Stimulated activated CD4-positive, alpha-beta T cell treated with anti-CD3 and anti-CD28 coated beads, Interleukin-1b, Interleukin-23, amount 100 ng/mL, for 24 hours (primary cell): ENCODE measurements at places on chromosomes 6 and 20.
A peak's percentile ranks its signal among the peaks of the same experiment; 100 is the strongest.

DNA sequence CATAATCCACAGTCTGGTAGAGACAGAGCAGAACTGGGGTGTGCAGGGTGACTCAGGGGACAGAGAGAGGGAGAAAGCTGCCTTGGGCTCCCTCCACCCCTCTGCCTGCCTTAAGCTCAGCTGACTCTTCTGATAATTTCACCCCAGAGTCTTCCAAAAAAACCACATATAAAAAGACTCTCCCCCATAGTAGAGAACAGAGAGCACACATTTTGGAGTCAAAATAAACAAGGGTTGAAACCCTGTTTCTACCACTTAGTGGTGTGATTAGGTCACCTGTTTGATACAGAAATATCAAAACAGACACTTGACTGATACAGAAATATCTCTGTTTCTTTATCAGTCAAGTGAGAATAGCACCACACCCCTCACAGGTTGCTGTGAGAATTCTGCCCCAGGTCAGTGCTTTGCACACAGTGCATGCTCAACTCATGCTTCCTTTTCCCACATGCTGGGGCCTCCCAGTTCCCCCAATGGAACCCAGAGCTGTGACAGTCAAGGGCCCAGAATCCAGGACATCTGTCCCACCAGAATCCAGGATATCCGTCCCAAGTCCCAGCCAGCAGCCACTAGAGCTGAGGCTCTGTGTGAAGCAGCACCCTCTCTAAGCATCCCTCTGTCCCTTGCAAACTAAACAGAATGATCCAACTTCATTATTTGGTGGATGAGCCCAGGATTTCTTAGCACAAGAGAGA is 1.2 kb downstream of the TREML2 start:
- no peak for DNase-seq

DNA sequence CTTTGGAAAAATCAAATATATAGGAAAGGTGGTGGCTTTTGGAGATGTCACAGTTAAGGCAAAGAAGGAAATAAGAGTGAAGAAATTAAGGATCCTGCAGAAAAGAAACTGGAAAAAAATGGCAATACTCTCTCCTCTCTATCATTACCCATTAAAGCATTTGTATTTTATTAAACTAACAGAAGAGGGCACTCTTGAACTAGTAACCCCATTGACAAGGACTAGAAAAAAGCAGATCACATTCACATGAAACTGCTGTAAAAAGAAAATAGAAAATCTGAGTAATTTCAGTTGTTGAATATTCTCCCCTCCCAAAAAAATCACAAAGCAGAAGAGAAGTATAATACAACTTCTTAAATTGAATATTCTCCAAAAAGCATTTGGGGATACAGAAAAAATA is 104.1 kb upstream of the SLC35B3 start:
- DNase-seq: no peak

- DNase-seq: no peak
Measured at GRCh38 chr20:45959956-45960630, 11.9 kb downstream of the ZNF335 start.

GRCh38 chr6:159168536-159169192 is 536 bp upstream of the FNDC1 start:
- DNase-seq: no peak

GRCh38 chr6:2237001-2237400 is 8.4 kb downstream of the GMDS start:
- no peak for DNase-seq

- DNase-seq: no peak
Measured at GRCh38 chr20:40481337-40481736, 207.7 kb downstream of the MAFB start.

GRCh38 chr20:23136893-23137745 is 51.0 kb upstream of the CD93 start:
- DNase-seq: no peak

DNA sequence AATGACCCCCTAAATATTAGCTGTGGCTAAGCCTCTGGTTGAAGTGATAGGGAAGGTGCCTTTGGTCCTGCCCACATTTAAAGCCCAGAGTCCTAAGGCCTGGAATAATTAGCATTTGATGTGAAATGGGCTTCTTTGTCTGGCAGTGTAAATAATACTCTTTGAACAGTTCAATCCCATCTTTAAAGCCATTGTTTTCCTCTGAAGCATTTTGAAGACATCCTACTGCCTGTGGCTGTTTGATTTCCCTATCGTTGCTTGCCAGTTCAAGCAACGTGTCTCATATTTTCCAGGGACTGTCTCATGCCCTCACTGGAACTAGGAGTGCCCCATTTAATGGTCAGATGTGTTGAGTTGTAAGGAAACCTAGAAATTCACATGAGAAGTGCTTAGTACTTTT is 89.3 kb upstream of the BTN3A2 start:
- DNase-seq: no peak

DNA sequence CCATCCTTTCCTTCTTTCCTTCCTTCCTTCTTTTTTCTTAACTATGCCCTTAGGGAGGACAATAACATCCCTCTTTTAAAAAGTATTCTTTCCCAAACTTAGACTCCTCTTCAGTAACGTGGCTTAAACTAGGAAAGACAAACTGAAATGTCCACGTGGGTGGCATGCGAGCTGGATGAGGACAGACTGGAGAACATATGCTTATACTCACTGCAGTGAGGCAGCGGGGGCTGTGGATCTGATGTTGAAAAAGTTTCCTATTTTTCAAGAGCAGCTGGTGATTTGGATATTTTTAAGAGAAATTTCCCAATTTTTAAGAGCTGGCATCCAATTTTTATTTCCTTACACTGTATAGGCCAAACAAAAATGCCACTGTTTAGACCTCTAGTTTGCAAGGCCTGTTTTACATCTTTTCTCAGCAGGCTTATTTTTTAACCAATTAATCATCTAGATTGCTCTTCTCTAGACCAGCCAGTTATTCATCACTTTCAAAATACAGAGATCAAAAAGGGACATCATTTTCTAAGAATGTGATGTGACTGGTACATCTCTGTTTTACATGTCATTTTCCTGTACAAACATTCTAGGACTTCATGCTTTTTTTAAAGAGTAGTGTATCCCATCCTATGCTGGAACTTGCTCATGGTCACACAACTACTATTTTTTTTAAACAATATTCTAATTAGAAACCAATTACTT is 226.5 kb downstream of the BTBD9 start:
- no peak for DNase-seq

GRCh38 chr20:46973766-46974165 is 79.1 kb downstream of the EYA2 start:
- no peak for DNase-seq

DNA sequence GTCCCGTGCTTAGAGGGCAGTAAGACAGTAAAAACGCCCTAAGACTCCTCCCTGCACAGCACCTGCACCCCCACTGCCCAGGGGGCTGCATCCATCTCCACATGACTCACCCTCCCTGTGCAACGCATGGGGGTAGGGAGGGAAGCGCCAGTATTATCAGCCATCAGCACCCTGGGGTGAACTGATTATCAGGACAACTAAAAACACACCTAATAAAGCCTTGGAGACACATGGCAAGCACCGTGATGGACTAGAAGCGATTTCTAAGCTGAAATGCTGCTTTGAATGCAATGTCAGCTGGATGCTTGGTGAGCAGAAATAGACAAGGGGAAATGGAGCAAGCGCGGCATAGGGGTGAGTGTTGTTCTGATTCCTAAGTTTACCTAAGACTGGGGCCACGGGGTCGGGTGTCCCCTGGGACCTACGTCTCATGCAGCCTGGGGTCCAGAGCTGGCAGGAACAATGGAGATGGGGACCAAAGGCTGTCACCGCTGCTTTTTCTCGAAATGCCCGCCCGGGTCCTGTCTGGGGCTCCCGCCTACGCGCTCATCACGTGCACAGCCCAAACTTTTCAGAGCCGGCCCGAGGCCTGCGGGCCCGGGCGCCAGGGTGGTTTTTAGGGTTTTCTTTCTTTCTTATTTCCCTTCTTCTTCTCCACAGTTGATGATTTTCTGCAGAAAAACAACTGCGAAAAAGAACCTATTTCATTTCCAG is 702 bp upstream of the TNFAIP3 start:
- DNase-seq: peak; percentile 56

DNA sequence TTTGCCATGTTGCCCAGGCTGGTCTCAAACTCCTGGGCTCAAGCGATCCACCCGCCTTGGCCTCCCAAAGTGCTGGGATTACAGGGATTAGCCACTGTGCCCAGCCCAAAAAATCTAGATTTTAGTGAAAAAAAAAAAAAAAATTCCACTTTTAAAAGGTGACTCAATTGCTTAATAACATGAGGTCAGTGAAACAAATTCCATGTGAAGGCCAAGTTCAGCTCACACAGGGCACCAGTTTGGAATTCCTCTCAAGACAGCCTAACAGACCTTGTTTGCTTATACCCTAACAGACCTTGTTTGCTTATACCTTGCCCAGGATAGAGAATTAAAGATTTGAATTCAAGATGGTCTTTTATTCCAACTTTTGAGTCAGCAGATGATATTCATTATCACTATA is 5.1 kb downstream of the RRBP1 start:
- no peak for DNase-seq

- no peak for DNase-seq
Measured at GRCh38 chr6:89047473-89047872, 33.1 kb upstream of the PNRC1 start.

GRCh38 chr6:27742833-27743573 is 169.2 kb downstream of the OR2B2 start:
- DNase-seq: no peak

DNA sequence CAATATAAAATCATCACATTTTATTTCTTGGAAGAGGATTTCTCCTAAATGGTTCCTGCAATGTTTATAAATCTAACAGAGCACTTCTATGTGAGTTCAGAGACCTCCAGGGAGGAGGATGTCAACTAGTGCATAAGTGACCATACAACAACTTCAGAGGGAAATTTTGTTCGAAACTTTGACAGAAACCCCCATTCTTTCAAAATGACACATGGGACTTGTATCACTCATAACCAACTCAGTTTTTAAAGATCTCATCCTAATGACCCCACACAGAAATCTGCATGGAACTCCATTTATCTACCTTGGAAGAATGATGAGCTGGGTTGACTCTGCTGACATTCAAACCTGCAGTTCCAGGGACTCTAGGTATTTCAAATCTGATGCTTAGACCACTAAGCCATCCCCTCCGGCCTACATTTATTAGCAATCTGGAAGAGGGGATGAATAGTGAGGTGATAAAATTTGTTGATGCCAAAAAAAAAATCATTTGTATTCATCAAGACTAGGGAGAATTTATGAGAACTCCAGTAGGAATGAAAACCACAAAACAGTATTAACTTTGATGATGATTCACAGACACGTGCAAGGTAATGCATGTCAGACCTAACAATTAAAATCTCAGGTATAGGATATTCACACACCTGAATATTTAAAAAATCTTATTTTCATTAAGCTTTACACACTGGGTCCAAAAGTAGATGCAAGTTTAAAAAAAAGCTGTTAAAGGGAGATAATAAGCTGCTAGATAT is 153.0 kb downstream of the REV3L start:
- no peak for DNase-seq

GRCh38 chr6:150710236-150710635 is 110.6 kb downstream of the PLEKHG1 start:
- no peak for DNase-seq

GRCh38 chr6:121365536-121366521 is 31.5 kb upstream of the TBC1D32 start:
- DNase-seq: no peak

DNA sequence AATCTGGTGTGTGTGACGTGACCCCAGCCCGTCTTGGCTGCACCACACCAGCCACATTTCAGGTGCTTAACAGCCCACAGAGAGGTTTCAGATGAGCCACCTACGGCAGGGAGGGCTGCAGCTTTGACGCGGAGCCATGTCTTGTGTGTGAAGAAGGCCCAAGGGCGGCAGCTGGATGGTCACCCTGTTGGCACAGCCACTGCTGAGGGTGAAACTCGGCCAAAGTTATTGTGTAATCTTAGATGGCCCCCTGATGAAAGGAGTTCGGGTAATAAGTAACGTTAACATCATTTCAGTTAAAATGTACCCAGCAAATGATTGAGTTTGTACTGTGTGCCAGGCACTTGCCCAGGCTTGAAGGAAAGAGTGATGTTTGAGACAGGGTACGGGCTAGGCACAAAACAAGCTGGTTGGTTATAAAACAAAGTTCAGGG is 97.2 kb downstream of the SSR1 start:
- no peak for DNase-seq

DNA sequence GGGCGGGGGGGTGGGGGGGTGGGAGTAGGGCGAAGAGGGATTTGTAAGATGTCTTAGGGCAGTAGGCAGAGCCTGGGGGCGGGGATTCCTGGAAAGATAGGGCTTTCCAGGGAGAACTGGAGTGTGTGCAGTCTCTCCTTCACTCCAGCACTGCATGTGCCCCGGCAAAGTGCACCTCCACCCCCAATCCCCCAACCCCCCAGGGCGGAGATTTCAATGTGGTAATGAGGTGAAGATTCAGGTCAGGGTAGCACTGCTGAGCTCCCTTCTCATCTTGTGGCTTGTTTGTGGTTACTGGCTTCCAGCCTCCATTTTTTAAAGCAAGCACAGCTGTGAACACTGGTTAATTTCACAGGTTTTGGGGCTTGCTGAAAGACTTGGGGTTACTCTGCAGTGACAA is 5.9 kb downstream of the TMEM239 start:
- no peak for DNase-seq

- no peak for DNase-seq
Measured at GRCh38 chr20:34517114-34517505, 888 bp downstream of the DYNLRB1 start.

DNA sequence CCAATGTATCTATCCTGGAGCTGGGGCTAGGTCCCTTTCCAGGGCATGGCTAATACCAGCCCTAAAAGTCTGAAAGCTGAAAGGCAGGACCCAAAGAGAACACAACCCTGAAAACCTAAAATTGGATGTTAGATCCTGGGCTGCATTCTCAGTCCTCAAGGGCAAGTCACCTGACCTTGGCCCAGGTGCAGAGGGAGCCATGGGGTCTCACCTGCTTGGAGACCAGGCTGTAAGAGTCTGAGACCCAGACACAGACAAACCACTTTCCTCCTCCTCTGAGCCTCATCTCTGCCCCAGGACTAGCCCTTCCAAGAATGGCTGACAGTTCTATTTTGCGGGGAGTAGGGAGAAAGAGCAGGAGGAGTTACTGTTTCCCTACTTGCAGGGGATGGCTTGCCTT is 60.0 kb downstream of the EFCAB8 start:
- no peak for DNase-seq

- no peak for DNase-seq
Measured at GRCh38 chr6:139439349-139439748, 64.9 kb upstream of the CITED2 start.

GRCh38 chr6:91976797-91977196 is 1389.9 kb upstream of the MAP3K7 start:
- no peak for DNase-seq

DNA sequence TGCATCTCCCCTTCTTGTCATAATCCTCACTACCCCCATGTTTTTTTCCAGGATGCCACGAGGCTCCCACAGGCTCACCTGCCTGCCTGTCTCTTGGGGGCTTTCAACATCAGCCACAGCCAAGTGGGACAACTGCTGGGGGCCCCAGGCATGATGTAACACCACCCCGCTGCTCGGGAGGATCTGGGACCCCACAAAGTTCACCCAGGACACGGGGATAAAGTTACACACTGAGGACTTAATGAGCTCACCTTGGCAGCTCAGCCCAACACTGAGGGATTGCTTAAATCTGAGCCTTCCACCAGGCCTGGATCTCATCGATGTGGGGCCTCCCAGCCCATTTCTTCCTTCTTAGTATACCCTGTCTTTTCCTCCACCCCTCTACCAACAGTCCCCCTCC is 56.4 kb upstream of the NNAT start:
- no peak for DNase-seq

GRCh38 chr20:14611479-14611878 is 274.1 kb upstream of the FLRT3 start:
- no peak for DNase-seq

- DNase-seq: no peak
Measured at GRCh38 chr6:158591134-158591809, 31.4 kb downstream of the TMEM181 start.

GRCh38 chr6:69974193-69974592 is 107.8 kb downstream of the COL19A1 start:
- DNase-seq: no peak
